ENCODE measurements at places on chromosomes 7 and 10.

DNA sequence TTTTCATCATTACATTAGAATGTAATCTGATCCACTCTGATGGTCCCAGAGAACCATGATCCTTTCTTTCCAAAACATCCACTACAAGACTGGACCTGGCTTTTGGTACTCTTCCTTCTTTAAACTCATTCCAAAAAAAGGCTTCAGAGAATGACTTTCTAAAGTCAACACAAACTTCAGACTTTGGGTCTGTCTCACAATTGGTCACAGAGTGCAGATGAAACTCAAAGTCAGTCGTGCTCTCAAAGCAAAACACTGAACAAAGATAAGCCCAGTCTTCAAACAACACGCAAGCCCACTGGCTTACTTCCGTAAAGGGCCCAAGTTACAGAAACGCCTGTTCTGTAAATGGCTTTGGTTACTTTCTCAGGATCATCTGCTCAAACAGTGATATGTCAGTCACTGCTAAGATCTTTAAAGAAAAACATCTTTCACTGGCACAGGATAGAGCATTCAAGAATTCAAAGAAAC lies 250.9 kb upstream of the MKLN1 start:
- DNase-seq, result no peak

- no peak for DNase-seq
Measured at GRCh38 chr7:108479751-108480150, 23.5 kb upstream of the NRCAM start.

DNA sequence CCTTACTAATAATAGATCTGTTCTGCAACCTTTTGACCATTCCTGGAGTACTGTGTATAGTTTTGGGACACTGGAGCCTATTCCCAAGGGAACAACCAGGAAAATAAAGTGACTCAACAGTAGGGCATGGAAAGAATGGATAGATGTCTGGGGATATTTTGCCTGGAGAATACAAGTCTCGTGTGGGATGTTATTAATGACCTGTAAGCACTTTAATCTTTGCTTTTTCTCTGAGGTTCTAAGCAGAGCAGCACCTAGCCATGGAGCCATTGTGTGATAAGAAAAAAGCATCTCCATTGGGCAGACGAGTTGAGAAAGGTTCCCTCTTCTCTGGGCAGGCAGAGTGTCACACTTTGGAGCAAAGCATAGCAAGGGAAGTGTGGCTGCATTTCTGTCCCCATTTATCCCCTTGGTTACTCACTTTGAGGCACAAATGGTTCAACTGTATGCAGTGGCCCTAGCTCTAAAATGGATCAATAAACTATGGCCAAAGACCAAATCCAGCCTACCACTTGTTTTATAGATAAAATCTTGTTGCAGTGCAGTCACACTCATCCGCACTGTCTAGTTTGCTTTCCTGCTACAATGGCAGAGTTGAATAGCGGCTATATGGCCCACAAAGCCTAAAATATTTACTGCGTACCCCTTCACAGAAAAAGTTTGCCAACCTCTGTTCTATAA lies 21.0 kb upstream of the CCDC71L start:
- DNase-seq, result no peak

DNA sequence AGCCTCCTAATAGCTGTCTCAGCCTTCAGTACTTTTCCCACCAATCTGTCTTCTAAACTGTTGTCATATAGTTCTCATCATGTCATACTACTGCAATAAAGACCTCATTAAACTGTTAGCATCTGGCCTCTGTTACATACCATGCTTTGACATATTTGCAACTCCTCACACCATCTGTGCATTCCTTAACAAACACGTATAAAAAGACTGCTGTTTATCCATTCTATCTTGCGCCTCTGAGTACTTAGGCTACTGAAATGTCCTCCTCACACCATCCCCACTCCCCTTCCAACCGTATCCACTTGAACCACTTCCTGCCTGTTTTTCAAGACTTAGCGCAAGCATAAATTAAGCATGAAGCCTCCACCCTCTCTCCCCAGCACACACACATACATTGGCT lies 41.6 kb downstream of the SLC16A9 start:
- no peak for DNase-seq

- DNase-seq, result no peak
Measured at GRCh38 chr10:86654411-86655172, at the start of gene OPN4. Gene OPN4 (plus strand): TSS chr10:86654547. CDS start chr10:86654784, 237 bp downstream.

- no peak for DNase-seq
Measured at GRCh38 chr10:123146013-123146893, 1.7 kb upstream of the HMX2 start.

DNA sequence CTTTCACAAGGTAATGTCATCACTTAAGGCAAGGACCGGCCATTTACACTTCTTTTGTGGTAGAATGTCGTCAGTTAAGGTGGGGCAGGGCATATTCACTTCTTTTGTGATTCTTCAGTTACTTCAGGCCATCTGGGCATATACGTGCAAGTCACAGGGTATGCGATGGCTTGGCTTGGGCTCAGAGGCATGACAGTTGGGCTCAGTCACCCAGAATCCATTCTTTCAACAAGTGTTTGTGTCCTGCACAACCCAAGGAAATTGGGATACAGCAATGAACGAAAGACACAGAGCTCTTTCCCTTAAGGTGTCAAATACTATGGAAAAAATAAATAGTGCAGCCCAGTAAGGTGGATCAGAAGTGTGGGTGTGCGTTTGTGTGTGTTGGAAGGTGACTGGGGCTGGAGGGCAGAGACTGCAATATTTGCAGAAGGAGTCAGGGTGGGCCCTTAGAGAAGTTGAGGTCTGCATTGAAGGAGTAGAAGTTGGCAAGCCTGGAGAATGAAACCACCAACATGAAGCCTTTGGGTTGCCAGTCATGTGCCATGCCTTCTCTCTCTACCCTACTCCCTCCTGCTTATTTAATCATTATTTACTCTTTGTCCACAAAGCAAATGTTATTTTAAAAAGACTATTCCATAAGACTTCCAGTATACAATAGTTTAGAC lies 222.8 kb upstream of the PRKCQ start:
- no peak for DNase-seq

DNA sequence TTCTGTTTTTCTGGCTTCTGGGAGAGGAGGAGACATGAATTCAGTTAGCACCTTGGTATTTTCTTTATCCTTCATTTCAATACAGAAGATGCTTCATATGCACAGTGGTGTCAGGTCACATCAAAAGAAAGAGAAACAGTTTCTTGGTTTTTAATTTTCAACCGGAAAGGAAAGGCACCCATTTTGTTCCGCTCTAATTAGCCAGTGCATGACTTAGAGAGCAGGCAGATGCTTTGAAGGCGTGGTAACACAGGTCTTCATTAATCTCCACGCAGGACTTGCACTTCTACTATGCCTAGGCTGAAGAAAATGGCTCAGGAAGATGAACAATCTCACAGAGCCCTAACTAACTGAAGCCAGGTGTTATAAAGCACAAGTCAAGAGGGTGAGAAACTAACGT lies 70.4 kb upstream of the ATRNL1 start:
- DNase-seq, result no peak

GRCh38 chr7:13276977-13277376 lies 589.5 kb downstream of the ARL4A start:
- no peak for DNase-seq
